ENCODE measurements at places on chromosomes 3 and 15.

DNA sequence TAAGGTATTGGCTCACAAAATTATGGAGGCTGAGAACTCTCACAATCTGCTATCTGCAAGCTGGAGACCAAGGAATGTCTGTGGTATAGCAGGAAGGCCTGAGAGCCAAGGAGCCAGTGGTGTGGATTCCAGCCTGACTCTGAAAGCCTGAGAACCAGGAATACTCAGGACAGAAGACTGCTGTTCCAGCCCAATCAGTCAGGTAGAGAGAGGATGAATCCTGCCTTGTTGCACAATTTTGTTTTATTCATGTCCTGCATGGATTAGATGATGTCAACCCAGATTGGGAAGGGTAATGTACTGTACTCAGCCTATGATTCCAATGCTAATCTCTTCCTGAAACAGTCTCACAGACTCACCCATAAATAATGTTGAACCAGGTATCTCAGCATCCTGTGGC is 312.4 kb upstream of the KCNMB2 start:
- no peak for DNase-seq

GRCh38 chr3:184532940-184533732 is 28.4 kb upstream of the EPHB3 start:
- no peak for DNase-seq

DNA sequence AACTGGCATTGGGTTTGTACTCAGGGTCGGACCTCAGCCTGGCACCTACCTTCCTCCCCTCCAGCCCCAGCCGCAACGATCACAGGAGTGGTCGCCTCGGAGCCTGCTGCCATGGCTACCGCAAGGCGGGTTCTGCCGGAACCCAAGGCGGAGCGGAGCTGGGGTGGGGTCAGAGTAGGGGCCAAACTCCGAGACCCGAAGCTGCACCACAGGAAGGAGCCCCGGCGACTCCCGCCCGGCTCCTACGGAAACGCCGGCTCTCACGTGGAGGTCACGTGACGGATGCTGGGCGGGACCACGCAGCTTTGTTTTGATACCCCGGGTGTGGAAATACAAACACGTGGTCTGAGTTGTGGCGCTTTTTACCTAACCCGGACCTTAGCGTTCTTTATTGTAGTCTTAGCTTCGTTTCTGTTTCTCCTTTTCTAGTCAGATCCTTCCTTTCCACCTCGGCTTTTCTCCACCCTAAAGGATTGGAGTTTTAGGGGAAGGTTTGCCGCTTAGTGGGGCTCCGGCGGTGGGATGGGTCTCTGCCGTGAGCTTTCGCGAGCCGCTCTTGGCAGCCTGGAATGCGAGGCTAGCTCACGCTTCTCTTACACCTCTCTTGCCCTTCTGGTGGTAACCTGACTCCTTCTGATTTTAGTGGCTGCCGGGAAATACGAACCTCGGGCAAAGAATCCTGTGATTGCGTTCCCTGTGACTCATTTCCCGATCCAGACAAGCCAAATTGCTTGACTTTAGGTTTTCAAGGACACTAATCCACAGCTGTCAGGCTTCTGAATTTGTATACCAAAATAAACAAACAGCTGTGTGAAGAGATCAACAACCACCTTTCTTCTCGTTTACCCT is at the start of gene HSPBAP1:
Gene HSPBAP1, minus strand, starts transcription at position 264 of the 849 bp plus-strand sequence. Its CDS starts 151 bp downstream, at position 113.
- DNase-seq = peak; percentile 94

- no peak for DNase-seq
These were observed 7.5 kb downstream of the SRGAP3 start for GRCh38 chr3:9241956-9242355.

DNA sequence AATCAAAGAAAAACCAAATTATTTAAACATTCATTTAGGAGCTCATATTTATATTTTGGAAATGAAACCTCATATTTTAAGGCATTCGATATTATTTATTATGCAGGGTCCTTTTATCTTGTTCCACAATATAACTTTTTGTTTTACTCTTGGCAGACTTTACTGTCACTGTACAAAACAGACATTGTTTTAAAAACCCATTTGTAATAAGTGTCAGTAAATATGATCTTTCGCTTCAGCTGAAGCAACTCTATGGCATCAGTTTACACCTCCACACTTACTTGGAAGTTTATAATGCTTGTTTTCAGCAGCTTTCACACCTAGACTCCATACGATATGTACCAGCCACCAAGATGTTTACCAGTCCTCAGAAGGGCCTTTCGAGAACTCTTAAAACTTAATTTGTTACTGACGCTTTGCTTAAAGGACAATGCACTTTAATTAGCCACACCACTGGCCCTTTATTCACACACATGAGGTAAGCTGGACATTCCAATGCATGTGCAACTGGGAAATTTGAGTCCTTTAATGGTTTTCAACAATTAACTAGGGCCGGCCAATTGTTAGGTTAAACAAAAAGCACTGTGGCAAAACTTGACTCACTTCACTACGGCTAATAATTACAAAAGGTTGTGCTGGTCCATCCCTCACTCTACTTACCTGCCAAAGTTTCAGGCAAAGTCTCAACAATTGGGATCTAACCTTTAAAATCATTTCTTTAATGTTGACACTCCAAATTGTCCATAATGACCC is 16.7 kb downstream of the WWTR1 start:
- no peak for DNase-seq

GRCh38 chr15:100810229-100810628 is 69.4 kb upstream of the ALDH1A3 start:
- no peak for DNase-seq

GRCh38 chr3:124455891-124456290 is 274.4 kb upstream of the UMPS start:
- no peak for DNase-seq

- peak; percentile 76 for DNase-seq
These were observed 64.9 kb upstream of the POLG start for GRCh38 chr15:89399238-89400115.

Measured in glutamatergic neuron (in vitro differentiated cells).